Small intestine (tissue), 16 donors: ENCODE measurements at places on chromosomes 11 and 22. TPM values are rescaled to one million over a fixed set of nuclear protein-coding genes. Genes with fewer than 3 reads are reported as not detected.

Gene FREY1
- polyA plus RNA-seq: not detected

Gene FBXO3
- 35.5 TPM for polyA plus RNA-seq

Gene PANX3
- not detected for polyA plus RNA-seq

GRCh38 chr11:103928802-103929161 is 107.7 kb upstream of the DDI1 start:
- H3K27ac ChIP-seq: no peak overlapping the region
- H3K27me3 ChIP-seq: no peaks in the 10 kb centered on the region
- H3K4me1 ChIP-seq: peaks cover 16% of the 10 kb centered on the region
- no peaks in the 10 kb centered on the region for H3K36me3 ChIP-seq

Gene MYBPC3
- polyA plus RNA-seq: 0.04 TPM

- H3K36me3 ChIP-seq: no peaks in the 10 kb centered on the region
- DNase-seq: no peak
Observed at GRCh38 chr22:36926309-36926708, 12.9 kb downstream of the CSF2RB start.

GRCh38 chr11:2256293-2256913 is 14.0 kb downstream of the ASCL2 start:
- no peaks in the 10 kb centered on the region for H3K36me3 ChIP-seq
- no peak overlapping the region for H3K4me3 ChIP-seq
- no peak for DNase-seq
- H3K4me1 ChIP-seq: peaks cover 4% of the 10 kb centered on the region

GRCh38 chr11:18523084-18523483 is 3.7 kb downstream of the TSG101 start:
- no peak overlapping the region for H3K4me3 ChIP-seq
- H3K36me3 ChIP-seq: peaks cover 4% of the 10 kb centered on the region
- no peak overlapping the region for H3K27ac ChIP-seq
- peak; percentile 14 for DNase-seq
- H3K4me1 ChIP-seq: peaks cover 4% of the 10 kb centered on the region
- no peaks in the 10 kb centered on the region for H3K27me3 ChIP-seq

DNA sequence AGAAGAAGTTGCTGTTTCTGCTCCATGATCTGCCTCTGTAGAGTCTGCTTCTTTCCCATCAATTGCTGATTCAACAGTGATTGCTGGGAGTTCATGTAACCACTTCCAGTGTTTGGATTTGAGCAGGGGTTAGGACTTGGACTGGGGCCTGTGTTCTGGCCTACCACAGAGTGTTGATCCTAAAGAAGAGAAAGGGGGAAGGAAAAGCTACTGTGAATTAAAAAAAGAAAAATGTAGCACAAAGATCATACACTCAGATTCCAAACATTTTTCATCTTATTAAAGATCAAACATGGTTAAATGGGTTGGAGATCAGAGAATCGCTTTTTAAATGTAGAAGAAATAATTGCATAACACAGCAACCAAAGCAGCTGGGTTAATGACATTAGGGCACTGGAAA is 67.6 kb upstream of the MTMR2 start:
- peaks cover 2% of the 10 kb centered on the region for H3K36me3 ChIP-seq
- H3K4me1 ChIP-seq: no peaks in the 10 kb centered on the region
- DNase-seq: no peak
- no peak overlapping the region for H3K4me3 ChIP-seq
- H3K27ac ChIP-seq: no peak overlapping the region

Gene LAYN
- polyA plus RNA-seq: 2.4 TPM

Gene DEAF1
- 39.6 TPM for polyA plus RNA-seq

Gene OTOG
- 0.04 TPM for polyA plus RNA-seq

DNA sequence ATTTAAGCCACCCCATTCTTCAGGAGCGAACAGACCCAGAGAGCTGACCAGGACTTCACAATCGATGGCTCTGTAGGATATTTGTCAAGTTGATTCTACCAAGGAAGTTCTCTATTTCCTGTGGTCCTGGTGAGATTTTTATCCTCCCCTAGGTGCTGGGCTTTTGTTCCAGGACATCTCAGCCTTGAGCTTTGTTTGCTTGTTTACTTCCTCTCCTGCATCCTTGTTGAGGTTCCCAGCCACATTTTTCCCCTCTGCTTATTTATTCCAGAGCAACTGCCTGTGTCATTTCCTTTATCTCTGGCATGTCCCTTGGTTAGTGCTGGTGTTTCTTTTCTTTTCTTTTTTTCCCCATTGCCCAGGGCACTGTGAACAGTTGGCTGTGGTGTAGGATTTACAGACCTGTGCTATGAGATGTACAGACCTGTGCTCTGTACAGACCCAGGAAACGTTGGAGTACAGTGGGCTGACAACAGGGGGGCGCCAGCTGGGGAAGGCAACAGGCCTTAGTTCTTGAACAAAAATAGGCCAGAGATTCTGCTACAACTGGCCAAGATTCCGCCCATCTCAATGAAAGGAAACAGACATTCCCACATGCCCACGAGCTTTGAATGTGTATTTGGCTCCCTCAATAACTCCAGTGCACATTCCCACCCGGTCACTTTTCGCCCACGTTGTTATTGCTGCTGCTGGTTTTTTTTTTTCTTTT is 235.9 kb upstream of the DDI1 start:
- H3K27ac ChIP-seq: no peak overlapping the region
- no peak for DNase-seq
- no peaks in the 10 kb centered on the region for H3K27me3 ChIP-seq
- no peak overlapping the region for H3K4me3 ChIP-seq

Gene KCNC1
- polyA plus RNA-seq: 1.3 TPM

DNA sequence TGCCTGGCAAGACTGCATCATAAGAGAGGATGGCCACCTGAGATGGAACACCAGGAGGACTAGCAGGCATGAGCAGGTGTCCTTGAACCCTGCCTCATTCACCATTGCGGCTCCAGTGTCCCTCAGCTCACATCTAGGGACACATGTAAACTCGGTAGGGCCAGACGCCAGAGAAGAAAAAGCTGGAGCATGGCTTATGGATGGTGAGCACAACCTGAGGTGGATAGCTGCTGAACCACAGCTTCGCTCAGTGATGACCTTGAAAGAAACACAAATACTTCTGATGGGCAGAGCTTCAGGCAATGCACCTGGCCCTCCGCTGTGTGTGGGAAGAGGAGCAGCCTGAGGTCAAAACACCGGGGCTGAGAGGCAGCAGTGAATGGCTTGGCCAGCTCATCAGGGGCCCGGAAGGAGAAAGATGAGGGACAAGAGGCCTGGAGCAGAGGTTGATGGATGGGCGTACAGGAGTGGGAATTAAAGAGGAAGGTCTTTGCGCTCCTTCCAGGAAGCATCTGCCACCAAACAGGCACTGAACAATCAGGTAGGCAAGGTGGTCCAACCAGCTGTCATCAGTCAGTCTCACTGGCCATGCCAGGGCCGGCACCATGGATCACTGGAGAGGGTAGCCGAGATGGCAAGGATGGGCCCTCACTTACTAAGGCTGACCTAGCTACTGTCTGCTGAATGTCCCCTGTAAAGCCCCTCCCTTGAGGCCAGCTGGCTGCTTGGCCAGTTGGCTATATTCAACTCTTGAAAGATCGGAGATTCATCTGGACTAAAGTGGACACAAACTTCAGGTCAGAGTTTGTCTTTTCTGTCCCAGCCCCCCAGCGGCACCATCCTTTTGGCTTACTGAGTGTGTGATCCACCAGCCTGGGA is 89.7 kb downstream of the MYEOV start:
- no peaks in the 10 kb centered on the region for H3K36me3 ChIP-seq
- H3K27me3 ChIP-seq: no peaks in the 10 kb centered on the region
- no peak overlapping the region for H3K4me3 ChIP-seq
- no peak overlapping the region for H3K27ac ChIP-seq
- DNase-seq: no peak

- no peaks in the 10 kb centered on the region for H3K27me3 ChIP-seq
- DNase-seq: peak; percentile 35
- no peaks in the 10 kb centered on the region for H3K4me1 ChIP-seq
- H3K36me3 ChIP-seq: no peaks in the 10 kb centered on the region
Observed at GRCh38 chr11:132126973-132127899, 756.8 kb downstream of the NTM start.

- H3K27me3 ChIP-seq: no peaks in the 10 kb centered on the region
- H3K27ac ChIP-seq: no peak overlapping the region
- no peak overlapping the region for H3K4me3 ChIP-seq
- no peaks in the 10 kb centered on the region for H3K4me1 ChIP-seq
Observed at GRCh38 chr11:2002042-2002776, 4.6 kb upstream of the H19 start.

Gene ZP1
- not detected for polyA plus RNA-seq

Gene FGF3
- polyA plus RNA-seq: not detected

GRCh38 chr11:123977731-123978347 is at the start of gene OR10S1:
TSS of gene OR10S1 (minus strand) at chr11:123977781. CDS start at chr11:123977664, 117 bp downstream.
- H3K4me1 ChIP-seq: no peaks in the 10 kb centered on the region
- H3K27ac ChIP-seq: no peak within 1 kb of the TSS
- H3K27me3 ChIP-seq: no peaks in the 10 kb centered on the region
- H3K4me3 ChIP-seq: no peak within 1 kb of the TSS
- DNase-seq: no peak

GRCh38 chr11:134625631-134626030 is 213.6 kb upstream of the B3GAT1 start:
- no peak for DNase-seq
- H3K27ac ChIP-seq: no peak overlapping the region
- no peaks in the 10 kb centered on the region for H3K27me3 ChIP-seq
- no peak overlapping the region for H3K4me3 ChIP-seq

GRCh38 chr11:83542861-83543260 is 256.7 kb upstream of the CCDC90B start:
- DNase-seq: no peak
- no peaks in the 10 kb centered on the region for H3K27me3 ChIP-seq
- no peak overlapping the region for H3K27ac ChIP-seq

DNA sequence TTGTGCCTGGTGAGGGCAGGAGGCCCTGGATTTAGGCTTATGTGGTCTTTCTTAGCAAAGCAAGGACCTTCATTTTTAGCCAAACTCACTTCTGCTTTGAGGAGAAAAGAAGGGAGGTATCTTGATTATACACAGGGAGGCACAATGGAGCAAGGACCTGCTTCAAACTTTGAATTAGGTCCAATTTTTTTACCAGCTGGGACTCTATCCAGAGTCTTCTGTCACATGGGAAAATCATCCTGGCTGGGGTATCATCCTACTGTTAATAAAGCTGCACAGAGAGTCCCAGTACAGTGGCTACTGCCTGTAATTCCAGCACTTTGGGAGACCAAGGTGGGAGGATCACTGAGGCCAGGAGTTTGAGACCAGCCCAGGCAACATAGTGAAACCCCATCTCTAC is 87.8 kb downstream of the CWC15 start:
- peaks cover 13% of the 10 kb centered on the region for H3K36me3 ChIP-seq
- no peaks in the 10 kb centered on the region for H3K4me1 ChIP-seq
- no peak overlapping the region for H3K4me3 ChIP-seq
- no peaks in the 10 kb centered on the region for H3K27me3 ChIP-seq

Gene SCO2
- polyA plus RNA-seq: 0.92 TPM

GRCh38 chr22:48015701-48016100 is 1253.3 kb downstream of the TBC1D22A start:
- H3K36me3 ChIP-seq: no peaks in the 10 kb centered on the region
- DNase-seq: no peak
- no peak overlapping the region for H3K27ac ChIP-seq
- H3K4me1 ChIP-seq: no peaks in the 10 kb centered on the region

- no peaks in the 10 kb centered on the region for H3K36me3 ChIP-seq
- H3K4me1 ChIP-seq: no peaks in the 10 kb centered on the region
- H3K27me3 ChIP-seq: peaks cover 2% of the 10 kb centered on the region
- H3K4me3 ChIP-seq: no peak overlapping the region
Observed at GRCh38 chr22:48173061-48173772, 1410.8 kb downstream of the TBC1D22A start.

GRCh38 chr22:19527321-19527721 is 3.1 kb upstream of the CLDN5 start:
- H3K4me1 ChIP-seq: no peaks in the 10 kb centered on the region
- no peak for DNase-seq
- no peak overlapping the region for H3K27ac ChIP-seq
- H3K27me3 ChIP-seq: peaks cover 38% of the 10 kb centered on the region

Gene VWA5A
- polyA plus RNA-seq: 21.9 TPM

Gene IFITM10
- not detected for polyA plus RNA-seq

DNA sequence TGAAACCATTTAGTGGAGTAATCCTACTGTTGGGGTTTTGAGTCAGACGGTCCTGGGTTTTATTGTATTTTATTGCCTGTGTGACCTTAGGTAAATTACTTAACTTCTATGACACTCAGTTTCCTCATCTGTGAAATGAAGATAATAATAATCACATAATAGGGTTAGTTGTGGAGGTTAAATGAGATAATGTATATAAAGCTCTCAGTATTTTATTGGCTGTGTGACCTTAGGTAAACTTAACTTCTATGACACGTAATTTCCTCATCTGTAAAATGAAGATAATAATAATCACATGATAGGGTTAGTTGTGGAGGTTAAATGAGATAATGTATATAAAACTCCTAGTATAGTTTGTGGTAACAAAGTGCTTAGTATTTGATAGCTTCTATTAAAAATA is 13.2 kb downstream of the BARX2 start:
- peaks cover 3% of the 10 kb centered on the region for H3K4me1 ChIP-seq
- no peaks in the 10 kb centered on the region for H3K36me3 ChIP-seq
- H3K27ac ChIP-seq: no peak overlapping the region
- peaks cover 3% of the 10 kb centered on the region for H3K27me3 ChIP-seq
- no peak overlapping the region for H3K4me3 ChIP-seq

DNA sequence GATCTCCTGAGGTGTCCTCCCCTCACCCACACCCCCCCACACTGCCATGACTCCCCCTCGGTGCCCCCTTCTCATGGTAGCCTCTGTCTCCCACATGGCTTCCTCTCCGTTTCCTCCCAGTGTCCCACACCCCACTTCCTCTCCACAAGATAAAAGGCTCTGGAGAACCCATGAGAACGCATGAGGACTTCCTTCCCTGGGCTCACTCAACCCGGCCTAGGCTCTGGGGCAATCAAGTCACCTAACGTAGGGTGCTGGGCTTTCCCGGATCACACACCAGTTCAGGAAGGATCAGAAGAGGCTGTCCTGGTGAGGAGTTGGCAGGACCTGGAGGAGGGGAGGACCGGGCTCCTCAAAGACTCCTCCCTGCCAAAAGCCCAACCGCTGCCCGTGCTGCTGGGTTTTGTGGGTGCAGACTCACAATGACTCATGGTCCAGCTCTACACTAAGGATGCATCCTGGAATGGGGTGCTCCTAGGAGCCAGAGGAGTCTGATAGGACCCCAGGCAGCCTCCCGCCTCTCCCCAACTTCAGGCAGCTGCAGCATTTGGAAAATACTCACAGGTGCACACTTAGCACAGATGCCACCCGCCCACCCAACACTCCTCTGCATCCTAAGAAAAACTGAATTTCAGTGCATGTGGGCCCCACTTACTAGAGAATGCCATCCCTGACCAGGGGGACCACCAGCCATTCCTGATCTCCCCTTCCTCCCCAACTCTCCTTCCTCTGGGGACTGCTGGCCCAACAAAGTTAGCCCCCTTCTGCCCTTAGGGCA is 21.0 kb downstream of the SLC22A12 start:
- H3K4me3 ChIP-seq: no peak overlapping the region
- peaks cover 25% of the 10 kb centered on the region for H3K36me3 ChIP-seq
- DNase-seq: no peak
- H3K27ac ChIP-seq: no peak overlapping the region
- H3K27me3 ChIP-seq: peaks cover 2% of the 10 kb centered on the region
- peaks cover 3% of the 10 kb centered on the region for H3K4me1 ChIP-seq

Gene KDM4E
- polyA plus RNA-seq: 0.49 TPM

Gene SHANK3
- 0.27 TPM for polyA plus RNA-seq
